ENCODE measurements at places on chromosomes 5 and 9.

- DNase-seq: no peak
Observed at GRCh38 chr5:14263699-14264098, 120.6 kb downstream of the TRIO start.

DNA sequence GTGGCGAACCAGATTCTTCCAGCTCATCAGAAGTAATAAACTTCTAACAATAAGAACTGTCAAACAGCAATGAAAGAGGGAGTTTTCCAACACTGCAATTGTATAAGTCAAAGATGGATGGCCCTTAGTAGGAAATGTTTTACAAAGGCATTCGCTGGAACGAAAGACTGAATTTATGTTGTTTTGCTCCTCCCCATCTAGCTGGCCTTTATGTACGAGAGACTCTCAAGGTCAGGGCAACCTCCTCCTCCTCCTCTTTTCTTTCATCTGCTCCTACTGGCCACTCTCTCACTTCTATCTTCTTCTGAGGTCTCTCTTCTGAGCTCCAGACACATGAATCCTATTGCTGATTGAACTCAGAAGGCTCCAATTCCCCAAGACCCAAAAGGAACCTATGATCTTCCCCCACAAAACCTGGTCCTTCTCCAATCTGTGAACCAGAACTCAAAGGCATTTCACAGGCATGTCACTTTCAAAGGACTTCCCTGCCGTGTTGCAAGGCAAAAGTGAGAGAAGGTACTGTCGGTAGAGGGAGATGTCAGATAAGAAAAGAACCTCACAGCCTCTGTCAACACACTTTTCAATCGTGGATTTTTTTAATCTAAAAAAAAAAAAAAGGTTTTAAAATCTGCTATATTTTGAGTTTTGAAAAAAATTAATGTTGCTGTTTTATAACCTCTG, 28.5 kb upstream of the PUM3 start:
- peak; percentile 59 for DNase-seq

GRCh38 chr9:121545875-121546423, 46.3 kb upstream of the GGTA1 start:
- DNase-seq: peak; percentile 91

DNA sequence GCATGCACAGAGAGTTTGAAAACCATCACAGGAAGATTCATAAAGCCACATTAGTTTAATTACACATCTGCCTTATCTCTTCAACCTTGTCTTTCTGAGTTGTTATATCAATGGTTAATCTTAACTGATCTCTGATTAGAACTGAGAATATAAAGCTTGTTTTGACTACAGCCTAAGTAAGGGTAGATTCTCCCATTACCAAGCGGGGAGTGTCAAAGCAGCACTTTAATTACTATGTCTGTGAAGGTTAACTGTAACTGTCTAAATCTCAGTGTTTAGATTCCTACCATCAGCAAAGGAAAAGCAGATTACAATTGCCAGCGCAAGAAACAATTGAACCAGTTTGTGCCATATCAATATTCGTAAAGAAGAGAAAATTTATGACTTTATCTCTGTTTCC, 348.7 kb downstream of the CDH12 start:
- DNase-seq: peak; percentile 25

DNA sequence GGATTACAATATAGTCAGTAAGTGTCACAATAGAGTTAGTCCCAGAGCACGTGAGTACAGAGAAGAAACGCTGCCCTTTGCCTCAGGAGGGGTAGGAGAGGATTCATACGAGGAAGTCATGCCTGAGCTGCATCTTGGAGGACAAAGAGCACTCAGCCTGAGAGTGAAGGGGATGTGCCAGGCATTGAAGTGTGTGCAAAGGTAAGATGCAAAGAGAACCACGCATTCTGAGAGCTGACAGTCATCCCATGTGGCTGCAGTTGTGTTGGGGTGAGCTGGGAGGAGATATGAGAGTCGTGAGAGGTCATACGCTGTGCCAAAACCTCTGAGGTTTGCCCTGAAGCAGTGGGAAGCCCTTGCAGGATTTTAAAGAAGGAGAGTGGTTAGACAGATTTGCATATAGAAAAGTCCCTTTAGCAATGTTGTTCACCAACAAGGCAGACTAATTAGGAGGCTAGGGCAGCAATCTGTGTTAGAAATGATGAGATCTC, 97.5 kb downstream of the PIP5K1B start:
- no peak for DNase-seq

GRCh38 chr5:137604348-137605095, 105.4 kb upstream of the SPOCK1 start:
- no peak for DNase-seq

GRCh38 chr9:127913682-127914081, 3.2 kb downstream of the ST6GALNAC4 start:
- no peak for DNase-seq

DNA sequence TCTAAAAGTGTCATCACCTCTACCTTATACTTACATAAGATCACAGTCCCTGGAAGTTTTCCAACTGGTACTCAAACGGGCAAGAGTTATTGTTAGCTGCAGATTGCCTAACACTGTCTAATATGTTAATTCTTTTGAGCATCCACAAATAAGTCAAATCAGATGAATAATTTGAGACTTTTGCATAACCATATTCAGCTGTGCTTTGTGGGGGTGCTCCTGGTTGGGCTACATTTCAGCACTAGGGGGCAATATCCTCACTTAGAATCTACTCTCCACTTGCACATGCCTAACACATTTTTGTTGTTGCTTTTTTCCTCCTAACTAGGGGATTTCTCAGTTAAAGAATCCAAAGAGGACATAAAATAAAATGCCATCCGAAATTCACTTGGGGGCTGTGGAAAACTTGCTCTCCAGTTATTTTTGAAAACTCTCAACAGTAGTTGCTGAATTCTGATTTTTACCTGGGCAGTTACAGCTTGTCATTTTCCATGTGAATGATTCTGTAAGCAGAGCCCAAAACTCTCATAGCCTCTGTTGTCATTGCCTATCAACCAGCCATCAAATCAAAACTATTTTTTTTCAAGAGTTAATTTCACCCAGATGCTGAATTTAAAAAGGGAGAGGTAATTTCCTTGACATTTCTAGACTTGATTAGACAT, 71.5 kb downstream of the TRIM36 start:
- peak; percentile 69 for DNase-seq

GRCh38 chr9:73643379-73644013, 491.8 kb downstream of the ANXA1 start:
- no peak for DNase-seq

- no peak for DNase-seq
Observed at GRCh38 chr5:151097820-151098767, 17.3 kb upstream of the TNIP1 start.

DNA sequence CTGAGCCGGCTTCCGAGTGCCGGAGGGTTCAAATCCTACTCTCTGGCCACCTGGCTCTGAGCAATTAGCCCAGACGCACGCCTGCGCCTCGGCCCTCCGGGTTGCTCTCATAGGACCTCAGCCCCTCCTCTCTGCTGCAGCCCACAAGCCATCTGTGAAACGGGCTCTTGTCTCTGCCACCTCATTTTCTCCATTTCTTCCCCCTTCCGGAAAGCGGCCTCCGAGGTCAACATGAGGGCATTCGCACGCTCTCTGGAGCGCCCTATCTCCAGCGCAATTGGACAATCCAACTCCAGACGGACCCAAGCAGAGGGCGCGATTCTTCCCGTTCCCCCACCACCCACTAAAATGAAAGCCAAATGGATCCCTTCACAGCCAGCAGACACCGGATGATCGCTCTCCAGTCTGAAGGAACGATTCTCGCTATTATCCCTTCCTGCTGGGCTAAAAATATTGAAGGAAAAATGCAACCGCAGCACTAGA, 41.5 kb downstream of the VAV2 start:
- no peak for DNase-seq

DNA sequence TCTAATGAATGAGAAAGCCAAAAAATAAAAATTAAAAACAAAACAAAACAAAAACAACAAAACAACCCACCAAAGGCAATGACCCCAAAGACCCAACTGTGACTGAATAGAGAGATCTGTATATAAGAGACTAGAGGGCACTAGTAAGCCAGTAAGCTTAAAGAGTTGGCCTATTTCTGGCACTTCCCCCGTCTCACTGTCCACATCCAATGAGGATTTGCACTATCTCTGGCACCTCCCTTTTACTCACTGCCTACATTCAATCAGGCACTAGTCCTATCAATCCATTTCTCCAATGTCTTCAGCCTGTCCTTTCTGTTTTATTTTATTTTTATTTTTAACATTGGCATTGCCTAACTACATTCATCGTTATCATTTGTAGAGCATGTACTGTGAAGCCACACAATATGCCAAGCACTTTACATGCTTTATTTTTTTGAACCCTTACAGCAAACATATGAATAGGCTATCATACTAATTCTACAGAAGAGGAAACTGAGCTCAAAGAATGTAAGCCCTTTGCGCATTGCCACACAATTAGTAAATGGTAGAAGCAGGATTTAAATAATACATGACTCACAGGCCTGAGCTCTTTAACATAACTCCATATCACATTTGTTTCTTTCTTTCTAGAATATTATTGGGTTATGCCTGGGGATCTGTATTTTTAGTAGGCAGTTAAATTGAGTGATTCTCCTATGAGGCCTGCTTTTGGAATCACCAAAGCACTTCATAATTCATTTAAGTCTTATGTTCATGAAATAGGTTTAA, 70.0 kb downstream of the C6 start:
- DNase-seq: no peak

- no peak for DNase-seq
Observed at GRCh38 chr9:80496901-80497556, 925.3 kb downstream of the TLE4 start.

- no peak for DNase-seq
Observed at GRCh38 chr9:112822618-112823017, 68.1 kb downstream of the SLC46A2 start.

DNA sequence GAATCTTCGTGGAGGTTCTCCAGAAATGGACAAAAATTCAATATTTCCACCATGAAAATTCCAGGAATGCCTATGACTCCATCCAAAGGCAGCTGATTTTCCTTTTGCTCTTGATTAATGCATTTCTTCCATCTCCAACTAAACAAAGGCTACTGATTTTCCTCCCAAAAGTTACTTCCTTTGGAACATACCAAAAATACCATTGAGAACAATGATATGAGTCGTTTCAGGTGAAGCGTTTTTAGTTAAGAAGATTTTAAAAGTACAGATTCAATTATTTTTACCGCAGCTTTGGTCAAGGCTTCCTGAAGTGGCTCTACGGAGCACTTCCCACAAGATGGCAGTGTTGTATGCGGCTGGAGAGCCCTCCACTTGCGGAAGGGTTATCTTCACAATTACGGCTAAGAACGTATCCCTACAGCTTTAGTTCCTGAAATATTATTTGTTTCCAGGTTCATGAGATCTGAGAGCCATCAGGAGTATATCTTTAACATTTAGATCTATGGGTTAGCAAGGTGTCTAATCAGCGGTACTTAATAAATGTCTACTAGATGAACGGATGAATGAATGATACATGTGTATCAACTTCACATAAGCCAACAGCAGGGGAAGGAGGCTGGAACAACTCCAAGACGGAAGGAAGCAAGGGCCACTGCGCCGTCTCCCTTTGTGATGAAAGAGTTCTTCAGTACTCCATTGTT, 35.9 kb upstream of the ARSB start:
- peak; percentile 69 for DNase-seq

- DNase-seq: no peak
Observed at GRCh38 chr9:113361304-113362018, 12.1 kb downstream of the BSPRY start.

DNA sequence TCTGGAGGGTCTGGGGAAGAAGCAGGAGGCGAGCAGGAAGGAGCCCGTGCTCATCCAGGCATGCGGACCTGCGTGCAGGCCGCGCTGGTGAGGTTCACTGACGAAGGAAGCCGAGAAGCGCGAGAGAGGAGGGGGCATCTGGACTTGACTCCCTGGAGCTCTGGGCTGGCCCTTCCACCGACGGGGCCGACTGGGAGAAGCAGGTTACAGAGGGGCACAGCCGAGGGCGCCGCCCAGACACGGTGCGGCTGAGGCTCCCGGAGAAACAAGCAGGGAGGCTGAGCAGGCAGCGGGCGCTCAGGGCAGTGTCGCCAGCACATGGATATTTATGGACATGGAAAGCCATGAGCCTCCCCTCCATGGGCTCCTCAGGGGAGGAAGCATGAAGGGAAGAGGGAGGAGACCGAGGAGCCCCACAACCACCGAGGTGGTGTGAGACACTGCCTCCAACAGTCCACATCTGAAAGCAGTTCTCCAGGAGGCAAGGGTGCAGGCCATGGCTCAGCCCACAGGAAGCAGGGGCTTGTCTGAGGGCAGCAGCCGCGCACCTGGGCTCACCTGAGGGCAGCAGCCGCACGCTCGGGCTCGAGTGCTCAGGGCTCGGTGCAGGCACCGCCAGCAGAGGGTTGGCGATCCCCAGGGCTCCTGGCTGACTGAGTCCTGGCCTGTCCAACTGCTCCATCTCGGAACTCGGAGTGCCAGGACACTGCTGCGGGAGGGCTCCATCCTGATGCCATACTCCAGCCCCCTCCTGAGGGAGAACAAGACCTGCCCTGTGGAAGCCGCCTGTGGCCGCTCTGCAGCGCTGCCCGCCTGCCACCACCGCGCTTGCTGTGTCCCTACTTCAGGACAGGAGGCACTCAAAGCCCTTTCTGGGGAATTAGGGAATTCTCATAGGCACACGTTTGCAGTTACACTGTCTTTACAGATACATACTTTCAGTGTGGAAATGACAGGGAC, 15.7 kb upstream of the INPP5E start:
- DNase-seq: no peak

GRCh38 chr9:34588671-34589635, 571 bp downstream of the CNTFR start:
- no peak for DNase-seq

Measured in D341Med (cell line).